ENCODE measurements at places on chromosomes 5 and 9. TPM values are rescaled to one million over a fixed set of nuclear protein-coding genes. Genes with fewer than 3 reads are reported as not detected.

Gene DNAJB5
- 1.4 TPM for total RNA-seq

DNA sequence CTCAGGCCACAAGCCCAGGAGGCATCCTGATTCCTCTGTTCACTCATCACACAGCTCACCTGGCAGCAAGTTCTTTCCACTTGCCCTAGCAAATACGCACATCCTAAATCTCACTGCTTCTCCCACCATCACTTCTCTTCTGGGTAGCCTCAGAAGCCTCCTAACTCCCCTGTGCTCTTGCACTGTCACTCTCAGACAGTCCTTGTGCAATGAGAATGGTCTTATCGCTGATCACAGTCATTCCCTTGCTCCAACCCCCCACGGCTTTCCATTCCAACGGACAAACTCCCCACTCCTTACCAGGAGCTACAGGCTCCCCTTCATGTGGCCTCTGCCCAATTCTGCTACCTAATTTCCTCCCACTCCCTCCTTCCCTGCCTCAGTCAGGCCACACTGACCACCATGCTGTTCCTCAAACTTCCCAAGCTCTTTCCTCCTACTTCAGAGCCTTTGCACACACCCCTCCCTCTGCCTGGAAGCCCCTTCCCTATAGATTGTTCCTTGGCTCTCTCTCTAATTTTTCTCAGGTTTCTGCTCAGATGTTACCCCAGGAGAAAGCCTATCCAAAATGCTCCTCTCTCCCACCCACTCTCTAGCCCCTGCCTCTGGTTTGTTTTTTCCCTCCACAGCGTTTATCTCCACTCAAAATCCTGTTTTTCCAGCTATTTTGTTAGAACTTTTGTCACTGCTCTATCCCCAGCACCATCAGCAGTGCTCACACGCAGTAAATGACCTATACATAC lies 34.1 kb upstream of the TNFAIP8 start:
- H3K36me3 ChIP-seq, result peaks cover 12% of the 10 kb centered on the region
- peak overlapping the region; percentile 89 for H3K4me3 ChIP-seq

Gene FBLL1
- total RNA-seq, result not detected

Gene SLC6A3
- not detected for total RNA-seq

Gene PAM
- 34.3 TPM for total RNA-seq

Measured in T-helper 17 cell (primary cell).